Activated T-cell treated with anti-CD3 and anti-CD28 coated beads for 4 hours (primary cell): ENCODE measurements at places on chromosomes 12 and 14.

GRCh38 chr12:98752726-98753125 is 107.6 kb downstream of the APAF1 start:
- no peak for DNase-seq

- DNase-seq: no peak
Observed at GRCh38 chr12:47804171-47804570, 15.5 kb downstream of the HDAC7 start.

DNA sequence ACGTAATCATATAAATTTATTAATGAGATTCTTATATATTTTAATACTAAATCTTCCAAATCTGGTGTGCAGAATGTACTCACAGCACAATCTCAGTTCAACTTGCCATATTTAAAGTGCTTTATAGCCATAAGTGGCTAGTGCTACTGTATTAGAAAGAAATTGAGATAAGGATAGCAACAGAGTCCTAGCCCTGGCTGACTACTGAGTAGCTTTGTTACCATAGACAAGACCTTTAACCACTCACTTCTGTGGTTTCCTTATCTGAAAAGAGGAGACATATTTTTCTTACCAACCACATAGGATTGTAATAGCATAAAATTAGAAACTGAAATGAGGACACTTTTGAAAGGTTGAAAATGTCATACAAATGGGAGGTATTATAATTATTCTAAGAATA is 2.0 kb upstream of the CHURC1 start:
- DNase-seq: no peak

DNA sequence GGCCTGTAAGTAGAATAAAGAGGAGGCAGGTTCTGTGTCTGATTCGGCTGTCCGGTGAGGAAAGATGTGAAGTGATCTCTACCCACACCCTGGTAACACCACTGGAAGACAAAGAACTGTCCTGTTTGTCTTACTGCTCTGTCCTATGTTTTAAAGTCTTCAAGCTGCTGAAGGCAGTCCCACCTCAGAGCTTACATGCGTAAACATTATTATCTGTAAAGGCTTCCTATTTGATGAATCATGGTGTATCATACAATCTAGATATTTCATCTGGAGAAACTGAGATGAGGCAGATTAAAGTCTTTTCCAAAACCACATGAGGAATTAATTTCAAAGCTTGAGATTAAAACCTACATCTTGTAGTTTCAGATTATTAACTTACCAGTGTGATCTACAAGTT is 427.6 kb downstream of the ZFP36L1 start:
- no peak for DNase-seq

GRCh38 chr14:104464907-104465306 is 114.7 kb upstream of the C14orf180 start:
- DNase-seq: no peak

DNA sequence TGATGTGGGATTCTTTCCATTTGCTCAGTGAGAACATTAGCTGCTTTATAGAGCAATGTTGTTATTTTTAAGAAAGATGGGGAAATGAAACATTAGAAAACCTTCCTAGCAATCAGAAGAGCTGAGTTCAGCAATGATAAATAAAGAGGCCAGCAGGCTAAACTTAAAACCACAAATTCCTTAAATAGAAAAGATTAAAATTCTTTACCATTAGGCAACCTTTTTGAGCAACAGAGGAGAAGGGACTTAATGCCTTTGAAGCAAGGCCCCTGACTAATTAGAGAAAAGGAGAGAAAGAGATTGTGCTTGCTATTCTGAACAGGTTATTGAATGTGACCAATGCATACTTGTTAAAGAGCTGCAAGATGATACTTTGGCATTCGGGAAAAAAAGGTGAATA is 160.8 kb upstream of the LMO3 start:
- no peak for DNase-seq

GRCh38 chr12:75606151-75606550 is 94.7 kb upstream of the KRR1 start:
- no peak for DNase-seq

- DNase-seq: no peak
Observed at GRCh38 chr12:122150127-122150681, 23.8 kb downstream of the IL31 start.

DNA sequence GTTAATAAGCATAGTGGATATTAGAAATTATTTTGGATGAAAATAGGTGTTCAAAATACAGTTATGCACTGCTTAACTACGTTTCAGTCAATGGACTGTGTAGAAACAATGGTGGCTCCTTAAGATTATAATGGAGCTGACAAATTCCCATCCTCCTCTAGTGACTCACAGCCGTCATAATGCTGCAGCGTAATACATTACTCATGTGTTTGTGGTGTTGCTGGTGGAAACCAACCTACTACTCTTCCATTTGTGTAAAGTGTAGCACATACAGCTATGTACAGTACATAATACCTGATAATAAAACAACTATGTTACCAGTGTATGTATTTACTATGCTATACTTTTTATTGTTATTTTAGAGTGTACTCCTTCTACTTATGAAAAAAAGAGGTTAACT is 111.2 kb upstream of the TMCC3 start:
- DNase-seq: no peak

- DNase-seq: no peak
Observed at GRCh38 chr12:132781938-132782337, 20.3 kb upstream of the ANKLE2 start.

DNA sequence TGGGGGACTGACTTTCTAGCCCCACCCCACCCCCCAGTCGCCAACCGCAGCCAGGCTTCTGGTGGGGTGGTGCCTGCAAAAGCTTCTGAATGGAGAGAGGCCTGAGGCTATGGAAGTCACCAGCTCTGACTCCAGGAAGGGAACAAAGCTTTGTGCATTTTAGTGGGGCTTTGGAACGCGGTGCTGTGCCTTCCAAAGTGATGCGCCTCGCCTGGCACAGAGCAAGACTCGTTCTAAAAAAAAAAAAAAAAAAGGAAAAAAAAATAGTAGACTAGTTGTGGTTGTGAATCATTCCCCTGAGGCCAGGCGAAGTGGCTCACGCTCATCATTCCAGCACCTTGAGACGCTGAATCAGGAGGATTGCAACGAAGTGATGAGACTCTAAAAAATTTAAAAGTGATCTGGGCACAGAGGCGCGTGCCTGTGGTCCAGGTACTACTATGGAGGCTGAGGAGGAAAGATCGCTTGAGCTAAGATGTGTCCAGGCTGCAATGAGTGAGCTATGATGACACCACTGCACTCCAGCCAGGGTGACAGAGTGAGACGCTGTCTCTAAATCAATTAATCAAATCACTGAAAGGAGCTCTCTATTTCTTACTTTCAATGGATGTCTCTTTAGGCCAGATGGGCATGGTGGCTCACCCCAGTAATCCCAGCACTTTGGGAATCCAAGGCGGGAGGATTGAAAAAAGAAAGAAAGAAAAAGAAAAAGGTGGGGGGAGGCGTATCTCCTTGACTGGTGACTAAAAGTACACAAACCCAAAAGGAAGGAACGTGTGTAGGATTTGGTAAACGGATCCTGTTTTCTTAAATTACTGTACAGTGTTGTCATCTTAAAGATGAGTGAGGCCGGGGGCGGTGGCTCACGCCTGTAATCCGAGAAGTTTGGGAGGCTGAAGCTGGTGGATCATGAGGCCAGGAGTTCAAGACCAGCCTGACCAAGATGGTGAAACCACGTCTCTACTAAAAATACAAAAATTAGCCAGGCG is 259.6 kb upstream of the ALG10B start:
- DNase-seq: no peak

- DNase-seq: no peak
Observed at GRCh38 chr14:65922142-65922541, 509.6 kb downstream of the FUT8 start.

GRCh38 chr12:52225752-52226151 is 7.3 kb upstream of the KRT7 start:
- no peak for DNase-seq

- DNase-seq: no peak
Observed at GRCh38 chr14:93431036-93431670, 414 bp downstream of the UNC79 start.

DNA sequence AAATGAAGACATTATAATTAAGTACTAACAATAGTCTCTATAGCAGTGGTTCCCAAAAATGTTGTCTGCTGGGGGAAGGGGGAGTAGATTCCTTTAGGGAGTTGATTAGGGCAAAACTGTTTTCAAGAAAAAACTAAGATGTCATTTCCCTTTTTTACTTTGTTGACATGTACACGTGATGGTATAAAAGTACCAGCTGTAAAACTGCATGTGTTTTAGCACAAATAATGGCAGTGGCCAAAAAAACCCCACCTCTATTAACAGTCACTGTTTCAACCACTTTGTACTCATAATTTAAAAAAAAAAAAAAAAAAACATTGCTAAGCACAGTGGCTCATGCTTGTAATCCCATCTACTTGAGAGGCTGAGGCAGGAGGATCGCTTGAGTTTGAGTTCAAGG is 61.7 kb downstream of the PPP1R12A start:
- no peak for DNase-seq

DNA sequence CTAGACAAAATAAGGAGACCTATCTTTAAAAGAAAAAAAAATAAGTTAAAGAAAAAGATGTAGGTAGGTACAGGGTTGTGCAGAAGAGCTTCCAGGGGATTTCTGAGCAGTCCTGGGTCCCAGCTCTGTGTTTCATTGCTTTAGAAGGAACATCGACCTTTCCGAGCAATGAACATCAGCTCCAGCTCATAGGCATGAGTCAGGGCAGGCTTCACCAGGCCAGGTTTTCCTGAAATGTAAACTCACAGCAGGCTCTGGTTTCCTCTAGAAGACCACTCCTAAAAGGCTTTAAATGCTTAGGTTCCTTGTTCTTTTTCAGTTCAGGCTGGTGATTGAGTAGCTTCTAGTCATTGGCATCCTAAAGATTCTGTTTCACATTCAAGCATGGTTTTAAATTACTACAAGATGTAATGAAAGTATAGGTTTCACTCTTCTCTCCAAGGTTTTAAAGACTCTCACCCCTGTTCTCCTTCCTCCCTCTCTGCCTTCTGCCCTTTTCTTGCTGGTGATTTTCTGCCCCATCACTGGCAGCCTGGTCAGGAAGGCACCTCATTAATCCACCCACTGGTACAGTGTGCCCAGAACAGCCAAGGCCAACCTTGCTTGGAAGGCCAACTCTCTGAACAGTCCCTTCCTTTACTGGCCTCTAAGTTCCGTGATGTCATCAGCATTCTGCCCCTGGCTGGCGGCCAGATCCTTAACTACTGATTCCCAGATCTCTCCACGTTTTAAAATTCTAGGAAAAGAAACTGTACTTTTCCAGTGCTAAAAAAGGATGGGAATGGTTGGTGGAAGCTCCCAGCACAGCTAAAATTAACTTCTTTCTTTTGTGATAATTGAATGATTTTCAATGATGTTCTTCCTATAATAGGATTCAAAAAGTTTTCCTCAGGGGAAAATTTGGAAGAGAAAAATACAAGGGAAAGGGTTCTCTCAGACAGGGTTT is 109.4 kb upstream of the HIF1A start:
- DNase-seq: no peak

GRCh38 chr12:57849035-57849434 is 2.5 kb upstream of the CTDSP2 start:
- no peak for DNase-seq

- DNase-seq: no peak
Observed at GRCh38 chr12:79692860-79693577, 2.3 kb upstream of the PAWR start.

DNA sequence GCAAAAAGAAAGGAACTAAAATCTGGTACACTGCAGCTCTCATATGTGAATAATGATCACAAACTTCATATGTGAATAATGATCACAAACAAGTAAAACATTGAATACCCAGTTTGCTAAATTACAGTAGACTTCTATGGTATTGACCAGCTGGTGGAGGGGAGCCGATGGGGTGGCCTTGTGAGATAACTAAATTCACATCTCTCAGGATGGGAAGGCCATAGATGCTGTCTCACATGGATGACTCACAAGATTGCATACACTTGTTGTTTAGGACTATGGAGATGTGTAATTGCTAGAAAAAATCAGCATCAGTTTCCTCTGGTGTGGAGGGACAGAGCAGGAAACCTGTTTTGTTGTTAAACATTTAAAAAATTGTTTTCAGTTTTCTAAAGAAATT is 49.2 kb downstream of the ACACB start:
- DNase-seq: no peak

DNA sequence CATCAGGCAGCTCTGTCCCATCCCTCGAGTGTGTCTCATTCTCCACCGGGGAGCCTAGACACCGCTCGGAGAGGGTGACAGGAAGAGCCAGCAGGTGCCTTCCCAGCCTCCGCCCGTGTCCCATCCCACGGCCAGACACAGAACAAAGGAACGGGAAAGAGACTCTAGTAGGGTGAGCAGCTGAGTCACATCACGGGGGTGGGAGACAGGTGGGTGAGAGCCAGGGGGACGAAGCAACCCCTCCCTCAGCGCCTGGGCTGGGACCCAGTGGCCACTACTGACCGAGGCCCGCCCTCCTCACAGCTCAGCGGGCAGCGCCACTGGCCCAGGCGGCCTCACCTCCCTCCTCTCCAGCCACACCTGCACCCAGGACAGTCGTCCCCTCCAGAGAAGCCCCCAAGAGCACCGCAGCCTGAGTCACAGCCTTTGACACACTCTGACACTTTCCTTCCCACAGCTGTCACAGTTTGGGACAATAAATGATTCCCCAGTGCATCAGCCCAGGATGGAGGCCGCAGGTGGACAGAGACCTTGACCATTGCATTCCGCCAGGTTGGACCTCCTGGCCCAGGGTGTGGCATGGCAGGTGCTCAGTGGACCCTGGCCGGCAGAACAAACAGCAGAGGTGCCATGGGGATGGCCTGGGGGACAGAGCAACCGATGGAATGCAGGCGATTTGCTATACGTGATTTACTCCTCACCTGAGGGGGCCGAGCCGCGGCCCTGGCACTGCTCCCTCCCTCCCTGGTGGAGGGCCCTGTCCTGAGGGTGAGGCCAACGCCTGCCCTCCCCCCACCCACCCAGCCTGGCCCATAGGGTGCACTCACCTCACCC is 45.4 kb upstream of the GALNT9 start:
- no peak for DNase-seq

GRCh38 chr12:132336451-132337413 is 7.3 kb upstream of the GALNT9 start:
- DNase-seq: no peak

DNA sequence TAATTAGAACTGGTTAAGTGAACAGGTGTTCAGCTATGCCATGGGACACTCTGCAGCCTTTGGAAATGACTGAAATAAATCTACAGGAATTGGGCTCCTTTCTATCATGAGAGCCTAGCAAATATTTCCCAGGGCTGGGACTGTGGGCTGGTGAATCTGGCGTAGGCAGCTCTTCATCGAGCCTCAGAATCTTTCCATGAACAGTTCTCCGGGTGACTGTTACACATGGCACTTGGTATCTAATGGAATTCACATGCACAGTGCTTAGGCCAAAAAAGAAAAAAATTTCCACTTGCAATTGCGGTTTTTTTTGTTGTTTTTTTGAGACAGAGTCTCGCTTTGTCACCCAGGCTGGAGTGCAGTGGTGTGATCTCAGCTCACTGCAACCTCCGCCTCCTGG is 32.1 kb downstream of the PRKAB1 start:
- DNase-seq: no peak

DNA sequence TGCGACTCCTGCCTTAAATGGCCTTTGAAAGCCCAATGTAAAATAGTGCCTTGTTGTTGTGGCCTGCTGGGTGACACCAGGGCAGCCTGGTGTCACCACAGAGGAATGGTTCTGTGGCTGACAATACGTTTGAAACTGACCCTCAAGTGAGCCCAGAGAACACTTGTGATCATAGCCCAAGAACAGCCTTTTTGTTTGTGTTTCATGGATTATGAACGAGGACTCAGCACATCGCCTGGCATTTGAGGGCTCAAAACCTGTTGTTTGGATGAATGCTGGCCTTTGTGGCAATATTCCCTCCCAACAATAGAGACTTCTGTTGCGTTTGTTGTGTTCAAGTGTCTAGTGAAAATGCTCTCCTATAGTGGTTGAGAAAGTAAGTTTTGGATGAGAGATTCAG is 48.5 kb downstream of the TSPAN9 start:
- DNase-seq: no peak
